ENCODE measurements at places on chromosomes 7 and 10.

- DNase-seq = no peak
Observed at GRCh38 chr7:53272081-53272480, 236.6 kb downstream of the POM121L12 start.

DNA sequence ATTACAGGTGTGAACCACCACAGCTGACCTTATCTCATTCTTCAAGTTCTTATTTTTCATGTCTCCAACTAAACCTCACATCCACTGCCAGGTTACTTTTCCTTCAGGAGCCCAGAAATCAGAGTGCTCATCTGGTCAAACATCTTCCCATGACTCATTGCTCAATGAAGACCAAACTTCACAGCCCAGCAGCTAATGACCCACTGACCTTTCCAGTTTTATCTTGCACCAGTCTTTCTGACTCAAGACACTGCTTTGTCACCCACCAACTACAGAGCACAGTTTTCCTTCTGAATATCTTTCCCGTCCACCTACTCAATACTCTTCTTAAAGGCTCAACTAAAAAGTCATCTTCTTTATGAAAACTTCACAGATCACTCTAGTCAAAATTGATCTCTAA lies 245.1 kb downstream of the CHCHD3 start:
- DNase-seq = no peak

- peak; percentile 23 for DNase-seq
Observed at GRCh38 chr10:22945934-22946673, 18.3 kb downstream of the ARMC3 start.

- no peak for DNase-seq
Observed at GRCh38 chr7:14457568-14458453, 444.7 kb downstream of the DGKB start.
